IMR-90 (cell line): ENCODE measurements at places on chromosomes 6 and 20.

DNA sequence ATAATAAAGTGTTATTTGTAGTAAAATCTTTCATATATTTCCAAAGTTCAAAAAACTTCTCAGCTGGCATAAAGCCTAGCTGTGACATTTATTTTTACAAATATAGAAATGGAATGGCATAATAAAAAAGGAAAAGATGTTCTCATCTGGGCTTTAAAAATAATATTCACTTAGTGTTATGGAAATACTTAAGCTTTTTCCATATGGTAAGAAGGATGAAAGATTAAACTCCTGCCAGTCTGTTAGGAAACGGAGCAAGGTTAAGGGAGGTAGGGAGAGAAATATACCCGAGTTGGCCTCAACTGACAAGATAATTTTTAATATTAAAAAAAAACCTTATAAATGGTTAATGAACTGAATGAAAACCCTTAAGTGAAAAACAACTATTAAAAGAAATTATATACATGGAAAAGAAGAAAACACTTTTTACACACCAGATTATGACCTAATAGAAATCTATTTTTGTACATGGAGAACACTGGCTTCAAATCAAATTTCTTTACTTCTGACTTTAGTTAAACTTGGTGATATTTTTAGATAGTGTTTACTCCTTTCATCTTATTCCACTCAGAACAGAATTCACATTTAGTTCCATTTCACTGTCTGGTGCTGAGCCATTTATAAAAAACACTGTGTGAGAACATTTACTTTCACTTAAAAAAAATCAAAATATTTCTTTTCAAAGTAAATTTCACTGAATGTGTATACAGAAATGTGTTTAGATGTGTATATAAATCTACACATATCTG is 137.0 kb downstream of the DST start:
- DNase-seq: no peak
- H3K27me3 ChIP-seq: no peaks in the 10 kb centered on the region
- H3K4me3 ChIP-seq: no peak overlapping the region
- H3K4me1 ChIP-seq: peaks cover 7% of the 10 kb centered on the region
- H3K36me3 ChIP-seq: peaks cover 41% of the 10 kb centered on the region
- H3K27ac ChIP-seq: no peak overlapping the region

- no peaks in the 10 kb centered on the region for H3K4me1 ChIP-seq
- H3K27ac ChIP-seq: no peak overlapping the region
- H3K4me3 ChIP-seq: no peak overlapping the region
- no peak for DNase-seq
- no peaks in the 10 kb centered on the region for H3K36me3 ChIP-seq
Observed at GRCh38 chr20:47998736-47999135, 213.5 kb upstream of the SULF2 start.

- H3K27me3 ChIP-seq: peaks cover 11% of the 10 kb centered on the region
- H3K4me3 ChIP-seq: no peak overlapping the region
- peak; percentile 37 for DNase-seq
- H3K36me3 ChIP-seq: no peaks in the 10 kb centered on the region
- no peaks in the 10 kb centered on the region for H3K4me1 ChIP-seq
Observed at GRCh38 chr6:29651413-29652197, 5.3 kb upstream of the MOG start.

DNA sequence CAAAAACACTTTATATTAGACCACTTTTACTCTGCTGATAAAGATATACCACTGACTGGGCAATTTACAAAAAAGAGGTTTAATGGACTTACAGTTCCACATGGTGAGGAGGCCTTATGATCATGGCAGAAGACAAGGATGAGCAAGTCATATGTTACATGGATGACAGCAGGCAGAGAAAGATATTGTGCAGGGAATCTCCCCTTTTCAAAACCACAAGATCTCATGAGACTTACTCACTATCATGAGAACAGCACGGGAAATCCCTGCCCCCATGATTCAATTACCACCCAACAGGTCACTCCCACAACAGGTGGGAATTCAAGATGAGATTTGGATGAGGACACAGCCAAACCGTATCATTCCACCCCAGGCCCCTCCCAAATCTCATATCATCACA is 1383.8 kb upstream of the MAP3K7 start:
- no peak for DNase-seq
- no peaks in the 10 kb centered on the region for H3K27me3 ChIP-seq
- no peaks in the 10 kb centered on the region for H3K4me1 ChIP-seq
- H3K36me3 ChIP-seq: no peaks in the 10 kb centered on the region
- no peak overlapping the region for H3K4me3 ChIP-seq

GRCh38 chr6:104711371-104711770 is 148.3 kb downstream of the HACE1 start:
- no peak overlapping the region for H3K4me3 ChIP-seq
- H3K27ac ChIP-seq: no peak overlapping the region
- H3K4me1 ChIP-seq: no peaks in the 10 kb centered on the region
- H3K27me3 ChIP-seq: no peaks in the 10 kb centered on the region
- peak; percentile 51 for DNase-seq
- H3K36me3 ChIP-seq: no peaks in the 10 kb centered on the region
